ENCODE measurements at places on chromosomes 11 and 22.

DNA sequence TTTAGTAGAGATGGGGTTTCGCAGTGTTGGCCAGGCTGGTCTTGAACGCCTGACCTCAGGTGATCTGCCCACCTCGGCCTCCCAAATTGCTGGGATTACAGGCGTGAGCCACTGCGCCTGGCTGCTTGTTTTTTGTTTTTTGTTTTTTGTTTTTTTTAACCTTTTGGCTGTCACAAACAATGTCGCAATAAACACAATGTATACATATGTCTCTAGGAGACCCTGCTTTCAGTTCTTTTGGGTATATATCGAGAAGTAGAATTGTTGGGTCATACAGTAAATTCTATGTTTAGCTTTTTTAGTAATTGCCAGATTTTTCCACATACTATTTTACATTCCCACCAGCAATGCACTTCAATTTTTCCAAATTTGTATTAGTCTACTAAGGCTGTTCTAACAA, 28.0 kb downstream of the RBX1 start:
- DNase-seq: no peak

DNA sequence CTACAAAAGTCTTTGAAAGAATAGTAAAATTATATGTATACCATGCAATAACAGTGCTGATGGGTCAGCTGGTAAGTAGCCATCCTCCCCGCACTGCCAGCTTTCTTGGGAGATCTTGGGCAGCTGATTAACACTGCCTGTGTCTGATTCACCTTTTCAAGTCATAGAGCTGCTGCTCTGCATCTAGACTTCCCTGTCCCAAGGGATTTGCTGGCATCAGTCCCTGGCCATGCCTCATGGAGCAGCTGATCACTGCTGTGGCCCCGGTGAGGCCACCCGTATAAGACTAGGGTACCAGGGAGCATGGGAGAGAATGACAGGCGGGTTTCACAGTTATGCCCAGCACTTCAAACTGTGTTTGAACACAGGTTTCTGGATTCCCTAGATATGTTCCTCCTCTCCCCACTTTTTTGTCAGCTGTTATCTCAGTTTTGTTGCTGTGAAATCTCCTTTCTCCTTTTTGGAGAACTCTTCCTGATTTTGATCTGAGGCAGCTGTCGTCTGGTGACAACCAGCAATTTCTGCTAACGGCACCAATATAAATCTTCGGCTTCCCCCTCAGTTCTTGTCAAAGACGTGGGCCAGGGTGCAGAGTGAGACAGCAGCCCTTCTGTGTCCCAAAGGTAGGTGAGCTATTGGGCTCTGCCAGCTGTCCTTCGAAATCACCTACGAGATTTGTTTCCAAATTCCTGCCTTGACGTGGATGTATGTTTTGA, 438.9 kb downstream of the NTM start:
- DNase-seq: no peak

DNA sequence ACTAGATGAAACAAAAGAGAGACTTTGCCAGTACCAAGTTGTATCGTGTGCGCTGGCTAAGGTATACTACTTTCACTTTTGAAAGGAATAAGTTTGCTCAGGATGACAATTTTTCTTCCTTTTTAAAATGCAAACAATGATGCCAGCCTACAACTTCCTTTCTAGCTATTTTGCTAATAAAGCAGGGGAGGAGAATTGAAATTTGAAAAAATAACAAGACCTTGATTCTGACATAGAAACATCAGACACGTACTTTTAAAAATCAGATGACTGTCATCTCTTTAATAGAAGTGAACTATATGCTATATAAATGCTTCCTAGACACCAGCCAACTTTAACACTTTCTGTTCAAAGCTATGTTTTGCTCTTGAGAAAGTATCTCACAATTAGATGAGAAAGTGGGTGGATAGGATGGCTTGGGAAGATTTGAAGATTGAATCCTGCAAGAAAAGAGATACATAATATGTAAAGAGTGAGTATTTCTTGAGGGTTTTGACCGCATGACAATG, 41.7 kb upstream of the BLID start:
- no peak for DNase-seq

DNA sequence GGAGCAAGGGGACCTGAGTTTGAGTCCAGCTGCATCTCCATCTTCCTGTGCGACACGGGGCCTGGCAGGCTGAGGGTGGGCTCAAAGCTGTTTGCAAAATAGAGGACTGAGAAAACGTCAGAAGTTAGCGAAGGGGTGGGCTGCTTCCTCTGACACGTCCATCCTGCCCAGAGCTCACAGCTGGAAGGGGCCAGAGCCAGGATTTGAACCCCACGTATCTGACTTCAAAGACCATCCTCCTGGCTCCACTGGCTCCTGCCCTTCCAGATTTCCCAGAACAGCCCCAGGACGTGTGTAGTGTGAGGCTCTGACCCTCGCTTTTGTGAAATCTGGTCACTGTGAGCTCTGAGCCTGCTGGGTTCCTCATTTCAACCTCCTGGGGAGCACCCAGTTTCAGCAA, 56.3 kb downstream of the CD82 start:
- DNase-seq: no peak

DNA sequence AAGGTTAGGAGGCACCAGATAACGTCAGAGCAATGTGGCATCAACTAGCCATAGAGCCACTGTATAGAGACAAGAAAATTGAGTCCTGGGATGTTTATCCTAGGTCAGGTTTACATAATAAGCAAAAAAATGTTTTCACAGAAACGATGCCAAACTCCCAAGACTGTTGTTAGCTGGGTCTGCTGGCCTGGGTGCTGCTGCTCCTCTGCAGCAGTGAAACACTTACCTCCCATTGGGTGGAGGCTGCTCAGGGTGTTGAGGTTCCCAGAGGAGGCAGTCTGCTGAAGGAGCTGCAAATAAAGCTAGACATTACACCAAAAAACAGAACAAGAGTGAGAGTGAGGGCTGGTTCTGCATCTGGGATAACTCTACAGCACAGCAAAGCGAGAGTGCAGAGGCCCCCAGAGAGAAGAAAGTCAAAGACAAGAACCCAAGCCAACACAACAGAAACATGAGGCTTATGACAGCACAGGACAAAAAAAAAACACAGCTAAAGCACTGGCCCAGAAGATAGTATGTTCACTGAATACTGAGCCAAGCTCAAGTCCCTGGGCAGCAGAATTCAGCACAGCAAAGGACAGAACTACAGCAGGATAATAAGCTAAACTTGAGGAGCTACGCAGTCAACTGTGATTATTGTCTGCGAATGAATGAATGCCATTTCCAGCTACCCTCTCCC, 29.9 kb upstream of the RAPSN start:
- DNase-seq: no peak

GRCh38 chr11:85620256-85620655, 6.9 kb downstream of the DLG2 start:
- DNase-seq: no peak

GRCh38 chr22:19853879-19854777, 546 bp downstream of the GNB1L start:
- no peak for DNase-seq

DNA sequence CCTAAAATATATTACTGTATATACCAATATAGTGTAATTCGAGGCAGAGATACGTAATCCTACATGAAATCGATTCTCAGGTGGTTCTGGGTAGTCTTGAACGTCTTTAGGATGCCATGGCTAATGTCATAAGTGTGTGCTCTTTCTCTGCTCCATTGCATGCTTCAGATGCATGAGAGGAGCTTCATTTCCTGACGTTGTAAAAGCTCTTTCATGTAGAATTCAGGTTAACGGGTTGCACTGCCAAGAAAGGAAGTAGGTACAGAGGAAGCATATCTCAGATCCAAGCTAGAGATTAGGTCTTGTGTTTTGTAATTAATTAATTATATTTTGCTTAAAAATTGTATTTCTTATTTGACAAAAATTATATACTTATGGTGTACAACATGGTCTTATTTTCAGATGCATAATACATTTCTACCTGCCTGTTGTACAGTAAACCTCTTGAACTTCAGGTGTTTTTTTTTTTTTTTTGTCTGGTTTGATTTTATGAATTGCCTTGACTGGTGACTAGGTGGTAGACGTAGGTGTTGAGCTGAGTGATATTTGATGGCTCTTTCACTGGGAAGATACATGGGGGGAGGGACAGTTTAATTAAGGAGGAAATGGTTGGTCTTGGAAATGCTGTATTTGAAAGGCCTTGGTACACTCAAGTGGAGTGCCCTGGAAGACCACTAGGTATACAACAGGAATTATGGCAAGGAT, 9.3 kb downstream of the NUP50 start:
- no peak for DNase-seq

DNA sequence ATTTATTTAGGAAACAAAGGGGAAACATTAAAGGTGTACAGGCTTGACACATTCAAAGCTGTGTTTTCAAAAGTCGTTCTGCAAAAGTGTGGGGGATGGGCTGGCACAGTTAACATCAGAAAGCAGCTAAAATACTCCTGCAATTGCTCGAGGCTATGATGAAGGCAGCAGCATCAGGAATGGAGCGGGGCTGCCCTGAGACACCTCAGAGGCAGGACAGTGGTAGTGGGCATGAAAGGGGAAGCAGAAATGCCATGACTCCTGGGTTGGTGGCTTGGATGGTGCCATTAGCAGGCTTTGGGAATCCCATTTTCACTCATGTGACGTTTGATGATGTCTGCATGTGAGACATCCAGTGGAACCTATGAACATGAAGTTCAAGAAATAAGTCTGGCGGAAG, 646 bp downstream of the NCAPD3 start:
- no peak for DNase-seq

DNA sequence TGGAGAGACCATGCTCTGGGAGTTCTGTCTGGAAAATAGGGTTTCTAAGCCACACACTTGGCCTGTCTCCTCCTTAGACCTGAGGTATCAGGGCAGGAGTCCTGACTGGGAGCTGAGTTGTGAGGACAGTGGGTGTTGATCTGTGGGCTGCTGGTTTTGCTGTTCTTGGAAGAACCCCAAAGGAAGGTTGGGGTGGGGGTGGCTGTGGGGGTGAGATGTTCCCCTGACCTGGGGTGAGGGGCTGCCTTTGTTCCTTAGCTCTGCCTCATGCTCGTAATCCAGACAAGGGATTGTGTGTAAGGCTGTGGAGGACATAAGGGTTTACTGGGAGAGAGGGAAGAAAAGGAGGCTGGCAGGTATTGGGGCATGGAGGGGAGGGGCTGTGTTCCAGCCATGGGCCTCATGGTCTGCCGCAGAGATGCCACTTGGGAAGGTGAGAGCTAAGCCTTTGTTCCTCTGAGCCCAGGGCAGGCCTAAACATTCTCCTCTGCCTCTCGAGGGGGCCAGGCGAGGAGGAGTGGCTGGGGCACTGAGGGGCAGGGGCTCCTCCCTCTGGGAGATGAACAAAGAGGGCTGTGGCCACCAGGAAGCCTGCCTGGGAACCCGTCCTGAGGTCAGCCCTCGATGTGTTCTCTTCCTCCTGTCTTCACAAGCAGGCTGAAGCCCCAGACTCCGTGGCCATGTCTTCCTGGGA, 4.4 kb downstream of the OTOG start:
- DNase-seq: no peak

DNA sequence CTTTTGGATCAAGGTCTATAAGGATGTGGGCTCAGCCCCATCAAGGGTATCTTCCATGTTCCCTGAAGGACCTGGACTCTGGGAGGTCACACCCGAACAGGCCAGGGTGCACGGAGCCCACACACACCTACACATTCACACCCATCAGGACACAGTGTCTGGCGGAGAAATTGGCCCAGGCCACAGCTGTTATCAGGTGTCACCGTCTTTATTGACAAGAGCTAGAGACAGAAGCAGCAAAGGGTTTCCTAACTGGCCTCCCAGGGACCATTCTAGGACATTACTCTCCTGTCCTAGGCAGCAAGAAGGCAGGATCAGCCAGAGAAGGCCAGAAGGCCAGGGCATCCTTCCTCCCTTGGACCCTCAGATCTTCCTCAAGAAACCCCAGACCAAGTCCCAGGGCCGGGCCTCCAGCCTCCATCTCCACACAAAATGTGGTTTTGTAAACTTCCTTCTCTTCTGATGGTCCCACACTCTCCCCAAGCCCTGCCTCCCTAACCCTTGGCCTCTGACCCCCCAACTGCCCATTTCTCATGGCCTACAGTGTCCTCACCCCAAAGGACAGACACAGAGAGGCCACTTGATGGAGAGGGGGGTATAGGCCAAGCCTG, 8.1 kb downstream of the SSTR3 start:
- DNase-seq: no peak

DNA sequence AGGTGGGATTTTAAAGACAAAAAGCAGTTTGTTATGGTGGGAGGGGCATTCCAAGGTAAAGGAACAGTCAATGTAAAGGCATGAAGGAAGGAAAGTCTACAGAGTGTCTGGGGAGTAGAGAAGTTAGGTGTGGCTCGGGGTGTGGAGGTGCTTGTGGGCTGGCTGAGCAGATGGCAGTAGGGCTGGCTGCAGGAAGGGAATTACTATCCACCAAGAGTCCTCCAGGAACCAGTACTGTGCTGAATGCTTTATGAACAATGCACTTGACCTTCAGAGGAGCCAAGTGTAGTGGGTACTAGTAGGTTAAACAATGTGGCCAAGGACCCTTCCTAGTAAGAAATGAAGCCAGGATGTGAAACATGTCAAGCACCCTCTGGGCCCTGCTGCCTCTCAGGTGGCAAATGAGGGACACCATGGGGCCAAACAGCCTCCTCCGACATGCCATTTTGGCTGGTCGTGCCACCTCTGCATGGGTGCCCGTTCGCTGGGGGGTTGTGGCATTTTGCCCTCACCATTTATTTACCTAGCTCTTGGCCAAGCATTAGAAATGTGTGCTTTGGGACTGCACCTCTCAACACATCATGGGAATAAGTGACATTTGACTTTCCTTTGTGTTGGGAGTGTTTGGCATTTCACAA, 123.6 kb upstream of the TENM4 start:
- no peak for DNase-seq

Data from hypothalamus (tissue), 51 donors.